ENCODE measurements at places on chromosomes 1 and 21.

DNA sequence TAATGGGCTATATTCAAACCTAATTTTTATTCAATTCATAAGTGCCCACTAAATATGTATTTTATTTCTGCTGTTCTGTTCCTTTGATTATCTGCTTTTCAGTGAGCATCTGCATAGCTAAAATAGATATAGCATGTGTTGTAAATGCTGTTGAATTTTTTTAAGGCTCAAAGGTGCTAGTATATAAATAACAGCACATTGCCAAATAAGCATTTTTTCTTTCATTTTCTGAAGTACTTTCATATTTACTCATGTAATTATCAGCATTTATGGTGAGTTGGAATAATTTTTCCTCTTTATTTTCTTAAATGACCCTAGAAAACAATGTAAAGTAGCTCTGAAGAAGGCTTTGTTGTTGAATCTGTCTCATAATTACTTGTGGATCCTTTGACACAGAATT is 69.6 kb upstream of the B3GALT2 start:
- no peak for DNase-seq

- no peak for DNase-seq
These were observed 338.4 kb upstream of the TMPRSS15 start for GRCh38 chr21:18741954-18742353.

DNA sequence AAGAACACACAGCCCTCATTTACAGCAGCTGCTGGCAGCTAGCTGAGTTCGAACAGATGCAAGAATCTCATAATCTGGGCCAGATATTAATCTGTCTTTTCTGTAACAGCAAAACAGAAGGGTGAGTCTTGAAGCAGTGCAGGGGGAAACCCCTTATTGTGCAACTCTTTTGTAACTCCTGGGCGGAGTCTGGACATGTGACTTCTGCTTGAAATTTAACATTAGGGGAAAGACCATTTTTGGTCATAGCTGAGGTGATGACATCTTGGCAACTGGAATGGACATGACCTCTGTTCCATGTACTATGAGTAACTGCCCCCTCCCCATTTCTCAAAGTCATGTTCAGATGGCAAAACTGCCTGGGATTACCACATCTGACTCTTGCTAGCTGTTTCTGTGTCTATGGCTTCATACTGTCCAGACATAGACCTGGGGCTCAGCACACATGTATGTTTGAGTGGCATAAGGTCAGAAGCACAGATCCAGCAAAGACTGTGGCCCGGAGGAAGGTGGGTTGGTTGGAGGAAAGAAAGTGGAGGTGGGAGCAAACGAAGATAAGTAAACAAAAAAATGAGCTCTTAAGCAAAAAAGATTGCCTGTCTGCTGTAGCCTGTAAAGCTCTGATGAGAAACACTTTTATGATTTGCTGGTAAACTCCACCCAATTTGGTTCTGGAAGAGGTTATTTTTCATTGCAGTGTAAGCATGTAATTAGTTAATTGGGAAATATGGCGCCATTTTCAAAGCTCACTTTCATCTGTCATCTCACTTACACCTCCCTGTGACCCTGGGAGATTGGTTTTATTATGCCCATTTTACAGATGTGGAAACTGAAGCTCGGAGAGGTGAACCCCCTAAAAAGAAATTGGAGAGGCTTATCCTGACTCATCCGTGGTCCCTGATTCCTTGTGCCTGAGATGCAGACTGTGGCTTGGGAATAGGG is 26.1 kb downstream of the ETS2 start:
- DNase-seq: no peak

- no peak for DNase-seq
These were observed 47.9 kb upstream of the RUNX1 start for GRCh38 chr21:35096959-35097358.

DNA sequence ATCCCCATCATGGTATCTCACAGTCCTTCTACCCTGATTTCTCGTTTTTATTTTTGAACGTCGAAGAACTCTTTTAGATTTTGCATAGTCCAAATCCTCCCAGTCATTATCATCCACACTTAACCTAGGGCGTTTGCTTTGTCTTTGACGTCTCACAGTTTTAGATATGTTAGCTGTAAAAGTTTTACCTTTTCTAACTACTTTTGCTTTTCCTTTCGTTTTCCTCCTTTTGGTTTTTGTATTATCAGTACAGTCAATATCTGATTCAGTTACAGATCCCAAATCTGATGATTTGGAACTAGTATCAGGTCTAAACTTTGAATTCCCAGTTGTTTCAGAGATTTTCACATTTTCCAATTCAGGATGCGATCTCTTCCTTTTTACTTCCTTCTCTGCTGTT is 13.1 kb upstream of the PSMG1 start:
- DNase-seq: no peak

- no peak for DNase-seq
These were observed 749 bp upstream of the GLUL start for GRCh38 chr1:182392050-182393028.

GRCh38 chr1:88509379-88509778 is 174.7 kb upstream of the PKN2 start:
- no peak for DNase-seq

- no peak for DNase-seq
These were observed 25.1 kb upstream of the RUNX3 start for GRCh38 chr1:24955161-24955560.

DNA sequence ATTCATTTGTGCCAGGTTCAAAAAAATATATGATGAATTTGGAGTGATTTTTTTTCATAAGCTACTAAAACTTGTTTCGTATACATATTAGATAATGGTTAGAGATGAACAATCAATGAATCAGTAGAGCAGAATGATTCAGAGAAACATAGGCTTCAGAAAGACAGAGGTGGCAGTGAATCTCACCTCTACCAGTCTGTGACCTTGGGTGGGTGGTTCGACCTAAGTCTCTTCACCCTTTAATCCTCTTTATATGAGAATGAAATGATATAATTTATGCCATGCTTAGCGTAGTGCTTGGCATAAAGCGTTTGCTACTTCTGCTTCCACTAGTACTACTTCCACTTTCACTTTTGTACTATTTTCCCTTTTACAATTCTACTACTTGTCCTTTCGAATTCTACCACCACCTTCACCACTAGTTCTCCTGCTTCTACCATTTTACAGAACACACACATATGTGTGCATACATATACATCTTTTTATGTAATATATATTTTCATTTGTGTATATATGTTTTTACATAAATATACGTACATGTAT is 45.1 kb downstream of the FYB2 start:
- DNase-seq: no peak

Measured in substantia nigra (tissue), 51 donors.